ENCODE measurements at places on chromosomes 7 and 10.

- DNase-seq: no peak
These were observed 1.7 kb downstream of the NPTX2 start for GRCh38 chr7:98618786-98619185.

- no peak for DNase-seq
These were observed 7.7 kb upstream of the NRBF2 start for GRCh38 chr10:63125459-63125858.

- no peak for DNase-seq
These were observed 310.4 kb downstream of the HGF start for GRCh38 chr7:81459485-81459884.

DNA sequence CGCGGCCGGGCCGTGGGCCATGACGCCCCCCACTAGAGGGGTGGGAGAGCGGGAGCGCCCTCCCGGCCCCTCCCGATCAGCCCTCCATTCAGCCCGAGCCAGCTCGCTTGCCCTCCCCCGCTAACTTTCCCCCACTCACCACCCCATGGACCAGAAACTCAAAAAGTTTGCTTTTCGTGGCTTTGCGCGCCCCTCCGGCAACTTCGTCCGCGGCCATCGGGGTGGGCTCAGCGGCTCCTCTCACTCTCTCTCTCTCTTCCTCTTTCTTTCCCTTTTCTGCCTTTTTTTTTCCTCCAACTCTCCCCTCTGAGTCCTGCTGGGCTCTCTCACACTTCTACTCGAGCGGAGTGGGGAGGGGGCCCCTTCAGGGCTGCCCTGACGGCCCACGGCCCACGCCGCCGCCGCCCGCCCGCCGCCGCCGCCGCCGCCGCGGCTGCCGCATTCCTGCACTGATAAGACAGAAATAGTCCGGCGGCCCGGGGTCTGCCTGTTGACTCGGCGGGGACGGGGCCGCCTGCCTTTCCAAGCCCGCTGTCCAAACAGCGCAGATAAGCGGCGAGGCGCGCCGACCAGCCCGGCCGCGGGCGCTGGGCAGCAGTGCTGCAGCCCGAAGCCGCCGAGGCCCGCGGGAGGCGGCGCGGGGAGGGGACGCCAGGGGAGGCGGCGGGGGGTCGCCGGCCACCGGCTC, at the start of gene SMARCD3:
Gene SMARCD3 (minus strand): TSS at position 349 of the 688 bp plus-strand sequence. CDS start 132 bp downstream, at position 217.
- DNase-seq: no peak

DNA sequence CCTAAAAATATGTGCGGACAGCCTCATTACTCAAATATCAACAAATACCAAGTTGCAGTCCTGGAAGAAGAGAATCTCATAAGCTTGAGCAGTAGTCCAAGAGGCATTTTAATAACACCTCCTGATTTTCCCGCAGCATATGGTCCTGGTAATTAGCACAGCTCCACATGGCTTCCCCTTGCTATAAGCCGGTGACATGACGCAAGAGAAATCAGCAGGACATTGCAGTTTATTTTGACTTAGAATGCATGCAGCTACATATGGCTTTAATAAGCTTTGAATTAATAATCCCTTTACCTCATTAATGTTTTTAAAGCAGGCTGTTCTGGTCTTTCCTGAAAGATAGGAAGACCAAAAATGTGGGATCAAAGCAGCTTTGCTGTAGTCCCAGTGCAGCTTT, 137.6 kb downstream of the RAMP3 start:
- DNase-seq: no peak

Data from NCI-H2081 treated with DMSO at 0.1 percent for 48 hours (cell line).